ENCODE measurements at places on chromosomes 13 and 19.

DNA sequence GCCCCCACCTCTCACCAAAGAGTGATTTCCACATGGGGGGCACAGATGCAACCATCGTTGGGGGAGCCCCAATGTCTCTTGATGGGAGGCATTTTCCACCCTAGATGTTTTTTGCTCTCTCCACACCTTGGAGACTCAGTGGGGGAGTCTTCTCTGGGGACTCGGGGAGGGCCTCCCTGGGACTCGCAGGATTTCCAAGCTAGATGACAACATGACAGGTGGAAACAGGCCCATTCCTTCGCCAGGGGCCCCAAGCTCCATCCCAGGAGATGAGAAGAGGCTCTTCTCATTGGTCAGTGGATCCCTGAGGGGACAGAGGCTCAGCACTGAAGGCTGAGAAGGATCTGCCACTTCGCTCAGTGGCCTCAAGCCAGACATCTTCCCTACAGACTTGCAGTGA, 12.7 kb upstream of the KIR2DL4 start:
- no peak for DNase-seq

DNA sequence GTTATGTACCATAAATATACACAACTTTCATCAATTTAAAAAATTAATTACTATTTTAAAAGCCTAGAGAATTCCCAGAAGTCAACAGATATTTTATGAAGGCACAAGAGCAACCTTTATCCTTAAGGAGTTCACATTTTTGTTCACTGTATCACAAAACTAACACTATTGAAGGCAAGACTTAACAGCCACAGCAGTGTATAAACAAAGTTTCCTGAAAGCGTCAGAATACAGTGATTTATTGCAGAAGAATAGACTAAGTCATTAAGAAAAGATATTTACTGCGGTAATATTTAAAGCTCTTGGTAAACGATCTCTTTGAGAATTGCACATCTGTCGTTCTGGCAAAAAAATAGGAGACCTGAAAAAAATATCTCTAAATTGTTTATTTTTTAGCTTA, 419.3 kb upstream of the NBEA start:
- no peak for DNase-seq

GRCh38 chr13:20475927-20476691, 49.5 kb downstream of the CRYL1 start:
- DNase-seq: peak; percentile 52

DNA sequence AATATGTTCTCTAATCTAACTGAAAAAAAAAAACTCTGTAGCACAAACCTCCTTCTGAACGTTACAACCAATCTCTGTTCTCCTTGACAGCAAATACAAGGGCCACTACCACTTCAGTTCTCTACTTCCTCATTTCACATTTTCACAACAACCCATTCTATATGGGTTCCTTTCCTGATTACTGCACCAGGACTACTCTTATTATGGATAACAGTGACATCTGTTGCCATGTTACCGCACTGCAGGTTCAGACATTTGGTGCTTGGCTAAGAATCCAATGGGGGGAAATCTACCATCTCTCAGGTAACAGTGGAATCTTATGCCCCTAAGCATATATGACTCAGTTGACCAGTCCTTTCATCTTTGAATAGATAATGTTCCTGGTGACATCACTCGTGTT, 11.6 kb upstream of the FPR3 start:
- DNase-seq: no peak
